ENCODE measurements at places on chromosomes 7 and 10.

GRCh38 chr7:83504330-83504729 is 144.6 kb downstream of the SEMA3E start:
- no peak for DNase-seq

- DNase-seq, result no peak
Measured at GRCh38 chr7:100865938-100866728, 1.1 kb upstream of the TRIP6 start.

DNA sequence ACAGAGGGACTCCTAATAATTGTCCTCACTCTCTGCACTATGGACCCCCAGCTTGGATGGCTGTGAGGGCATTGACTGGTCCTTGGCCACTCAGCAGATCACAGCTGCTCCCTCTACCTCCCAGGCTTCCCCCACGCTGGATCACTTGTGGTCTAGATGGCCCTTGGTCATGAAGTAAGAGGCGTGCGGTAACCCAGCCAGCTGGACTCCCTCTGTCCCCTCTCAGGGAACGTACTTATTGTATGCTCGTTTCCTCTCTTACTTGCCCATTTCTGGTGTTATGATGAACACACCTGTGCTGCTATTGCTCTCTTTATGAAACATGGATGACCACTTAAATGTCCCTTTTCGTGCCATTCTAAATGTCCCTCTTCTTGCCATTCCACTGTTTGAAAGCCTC is 19.3 kb downstream of the ADAMTS14 start:
- no peak for DNase-seq

GRCh38 chr7:17600340-17600752 is 301.9 kb downstream of the AHR start:
- DNase-seq, result no peak

DNA sequence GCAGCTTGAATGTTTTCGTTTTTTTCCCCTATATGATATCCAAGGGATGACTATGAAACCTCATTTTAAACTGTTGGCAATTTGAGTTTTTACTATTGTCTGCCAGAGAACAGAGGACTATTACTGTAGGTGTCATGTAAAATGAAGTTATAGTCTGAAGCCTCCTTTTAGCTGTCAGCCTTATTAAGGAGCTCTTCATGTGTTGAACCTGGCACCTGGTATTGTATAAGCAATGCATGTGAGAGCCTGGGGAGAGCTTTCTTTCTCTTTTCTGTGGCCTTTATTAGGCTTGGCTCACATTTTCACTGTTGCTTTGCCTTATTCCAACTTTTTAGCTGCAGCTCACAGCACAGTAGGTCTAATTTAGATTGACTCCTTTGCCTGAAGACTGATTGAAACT is 119.1 kb upstream of the FOXP2 start:
- no peak for DNase-seq

DNA sequence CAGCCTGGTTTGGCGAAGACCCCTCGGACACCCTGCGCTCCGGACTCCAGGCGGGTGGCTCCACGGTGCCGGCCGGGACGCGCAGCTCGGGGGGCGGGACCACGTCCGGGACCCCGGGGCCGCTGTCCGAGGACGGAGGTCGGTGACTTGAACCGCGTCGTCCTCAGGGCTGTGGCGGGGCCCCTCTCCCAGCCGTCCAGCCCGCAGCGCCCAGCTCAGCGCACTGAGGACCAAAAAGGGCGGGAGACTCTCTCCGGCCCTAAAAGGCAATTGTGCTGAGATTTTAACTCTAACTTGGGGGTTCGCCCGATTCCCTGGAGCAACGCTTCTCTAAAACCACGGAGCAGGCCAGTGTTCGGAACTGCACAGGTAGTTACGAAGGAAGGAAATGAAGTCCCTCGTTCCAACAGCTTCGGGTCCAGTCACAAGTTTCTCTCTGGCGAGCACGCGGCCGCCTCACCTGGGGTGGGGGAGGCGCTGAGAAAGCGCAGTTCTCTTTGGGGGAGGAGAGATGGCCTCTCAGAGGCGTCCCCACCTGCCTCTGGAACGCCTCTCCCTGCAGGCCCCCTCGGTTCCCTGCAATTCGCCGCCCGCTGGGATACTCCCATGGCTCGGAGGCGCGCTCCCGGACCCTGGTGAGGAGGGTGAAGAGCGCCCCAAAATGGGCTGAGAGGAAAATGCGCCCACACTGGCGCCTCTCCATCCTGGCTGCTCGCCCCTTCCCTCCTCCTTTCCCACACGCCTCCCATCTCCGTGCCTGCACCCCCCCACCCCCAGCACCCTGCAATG is 352.7 kb downstream of the DNAJB6 start:
- DNase-seq, result no peak

- DNase-seq, result no peak
Measured at GRCh38 chr10:24251547-24251946, 42.6 kb downstream of the KIAA1217 start.

GRCh38 chr7:121459148-121459547 is 63.0 kb upstream of the FAM3C start:
- DNase-seq, result no peak

DNA sequence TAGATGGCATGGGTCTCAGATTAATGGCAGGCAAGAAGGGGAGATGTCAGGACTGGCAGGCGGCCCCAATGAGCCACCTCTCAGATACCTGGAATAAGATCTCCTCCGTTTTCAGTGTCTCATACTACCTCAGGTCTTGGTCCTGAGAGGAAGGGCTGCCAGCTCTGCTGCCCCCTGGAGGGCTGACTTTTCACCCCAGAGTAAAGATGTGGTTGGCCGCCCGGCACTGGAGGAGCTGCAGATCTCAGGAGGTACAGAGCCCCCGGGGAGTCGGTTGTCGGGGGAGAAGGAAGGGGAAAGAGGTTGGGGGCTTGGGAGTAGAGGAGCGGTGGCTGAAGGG is 642 bp upstream of the COL13A1 start:
- DNase-seq, result no peak

GRCh38 chr10:97825020-97825760 is 24.5 kb upstream of the GOLGA7B start:
- DNase-seq, result no peak

DNA sequence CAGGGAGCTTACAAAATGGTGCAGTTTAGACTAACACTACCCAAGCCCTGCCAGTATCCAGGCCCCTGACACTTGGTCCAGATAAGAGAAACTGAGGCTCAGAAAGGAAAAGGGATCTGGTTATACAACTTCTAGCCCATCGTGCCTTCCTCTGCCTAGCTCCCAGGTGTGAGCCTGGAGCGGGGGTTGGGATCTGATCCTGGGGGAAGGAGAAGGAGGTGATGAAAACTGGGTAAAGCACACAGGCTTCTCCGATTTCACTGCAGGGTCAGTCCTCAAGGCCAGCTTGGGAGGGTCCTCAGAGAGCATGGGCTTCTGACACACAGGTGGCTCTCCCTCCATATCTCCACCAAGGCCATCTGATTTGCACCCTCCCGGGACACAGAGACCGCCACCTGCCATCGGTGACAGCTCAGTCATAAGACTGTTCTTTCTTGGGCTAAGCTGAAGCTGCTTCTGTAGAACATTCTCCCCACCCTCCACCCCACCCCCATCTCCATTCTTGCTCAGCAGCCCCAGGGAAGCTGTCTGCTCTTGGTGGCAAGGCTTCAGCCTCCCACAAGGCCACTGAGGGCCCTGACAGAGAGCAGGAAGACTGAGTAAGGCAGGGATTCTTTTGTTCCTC is 16.4 kb downstream of the SRRM3 start:
- DNase-seq, result no peak

DNA sequence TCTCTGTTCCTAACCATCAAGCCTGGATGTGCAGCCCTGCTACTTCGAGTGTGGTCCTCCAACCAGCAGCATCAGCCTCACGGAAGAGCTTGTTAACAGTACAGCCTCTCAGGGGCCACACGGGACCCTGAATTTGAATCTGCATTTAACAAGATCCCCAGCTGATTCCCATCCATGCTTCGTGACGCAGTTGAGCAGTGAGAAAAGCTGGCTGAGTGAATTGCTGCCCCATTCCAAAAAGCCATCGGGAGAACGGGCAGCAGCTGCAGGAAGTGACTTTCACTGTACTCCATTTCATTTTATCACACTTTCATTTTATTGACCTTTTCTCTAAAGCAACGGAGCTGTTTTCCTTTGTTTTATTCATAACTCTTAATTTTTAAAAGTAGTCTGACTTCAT is 22.5 kb downstream of the FAM171A1 start:
- DNase-seq, result no peak

DNA sequence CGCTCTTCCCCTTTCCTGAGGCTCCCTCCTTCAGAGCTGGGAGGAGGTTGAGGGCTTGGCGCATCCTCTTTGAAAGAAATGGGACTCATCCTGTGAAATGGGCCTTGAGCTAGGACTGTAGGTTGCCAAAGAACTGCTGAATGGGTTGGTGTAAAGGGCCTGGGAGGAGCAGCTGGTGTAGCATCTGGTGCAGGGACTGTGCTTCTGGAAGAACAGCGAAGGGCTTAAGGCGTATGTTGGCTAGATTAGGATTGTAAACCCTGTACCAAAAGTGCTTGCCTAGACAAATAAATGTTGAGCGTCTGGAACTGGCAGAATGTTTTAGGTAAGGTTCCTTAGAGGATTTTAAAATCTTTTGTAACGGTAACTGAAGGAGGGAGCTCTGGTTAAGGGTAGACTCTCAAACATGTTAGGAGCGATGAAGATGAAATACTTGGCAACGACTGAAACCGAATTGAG is 563 bp downstream of the STAM start:
- DNase-seq, result no peak
